Activated T-helper 17 cell treated with anti-CD3 and anti-CD28 coated beads, Interleukin-2, amount 50 U/mL, for 72 hours (primary cell): ENCODE measurements at places on chromosomes 1 and 21. TPM values are rescaled to one million over a fixed set of nuclear protein-coding genes. Genes with fewer than 3 reads are reported as not detected.

- no peak for ATAC-seq
These were observed 110.0 kb downstream of the RGL1 start for GRCh38 chr1:183914891-183915290.

GRCh38 chr21:43911935-43912487 lies 47.0 kb downstream of the AGPAT3 start:
- ATAC-seq = no peak

DNA sequence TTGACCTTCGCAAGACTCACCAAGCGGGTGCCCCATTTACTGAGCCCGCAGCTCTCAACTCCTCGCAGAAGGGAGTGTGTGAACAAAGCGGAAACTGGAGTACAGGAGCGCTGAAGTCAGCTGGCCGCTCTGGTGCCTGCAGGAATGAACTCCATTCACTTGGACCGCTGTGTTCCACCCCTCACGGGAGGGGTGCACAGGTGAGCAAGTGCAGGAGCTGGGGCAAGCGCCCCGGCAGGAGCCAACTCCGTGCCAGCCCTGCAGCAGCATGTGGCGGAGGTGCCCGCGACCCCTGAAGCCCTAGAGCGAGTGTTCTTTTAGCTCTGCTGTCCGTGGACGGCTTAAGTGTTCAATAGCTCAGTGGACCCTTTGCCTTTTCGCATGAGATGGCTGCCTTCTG lies 471.6 kb upstream of the ADGRL4 start:
- no peak for ATAC-seq

- no peak for ATAC-seq
These were observed 48.4 kb downstream of the TIAM1 start for GRCh38 chr21:31295676-31296075.

DNA sequence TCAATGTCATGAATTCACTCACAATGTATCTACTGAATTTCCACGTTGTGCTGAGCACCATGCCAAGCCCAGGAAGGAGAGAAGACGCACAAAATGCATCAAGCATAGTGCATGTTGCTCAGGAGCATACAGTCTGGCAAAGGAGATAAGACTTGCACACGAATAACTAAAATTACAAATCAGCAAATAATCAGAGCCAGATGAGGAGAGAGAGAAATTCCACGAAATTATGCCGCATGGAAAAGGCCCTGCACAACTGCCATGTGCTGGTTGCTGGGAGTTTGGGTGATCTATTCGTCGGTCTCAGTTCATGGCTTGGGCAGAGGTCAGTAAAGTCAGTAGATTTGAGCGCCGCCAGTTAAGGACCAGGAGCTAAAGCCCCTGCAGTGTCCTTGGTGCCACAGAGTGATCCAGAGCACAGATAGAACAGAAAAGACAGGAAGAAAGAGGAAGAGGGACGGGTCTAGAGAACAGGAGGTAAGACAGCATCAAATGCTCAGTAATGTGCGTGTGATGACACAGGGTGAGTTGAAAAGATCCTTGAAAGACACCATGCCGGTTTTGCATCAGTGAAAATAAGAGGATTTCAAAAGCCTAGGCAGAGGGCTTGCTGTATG lies 55.1 kb upstream of the ZNF281 start:
- no peak for ATAC-seq

DNA sequence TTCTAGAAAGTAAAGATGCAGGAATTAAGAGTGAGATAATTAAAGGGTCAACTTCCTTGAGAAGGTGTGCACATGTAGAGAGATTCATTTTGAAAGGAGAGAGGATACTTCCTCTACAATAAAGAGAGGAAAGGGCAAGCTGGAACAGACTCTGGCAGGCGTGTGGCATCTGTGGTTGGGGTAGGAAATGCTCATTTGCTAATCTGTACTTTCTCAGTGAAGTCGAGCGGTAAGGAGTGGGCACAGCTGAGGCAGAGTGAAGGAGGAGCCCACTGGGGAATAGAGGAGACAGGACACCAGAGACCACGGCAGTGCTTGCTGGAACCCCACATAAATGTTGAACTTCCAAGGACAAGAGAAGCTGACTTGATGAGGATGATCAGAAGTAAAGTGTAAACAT lies 49.1 kb downstream of the PCSK9 start:
- no peak for ATAC-seq

DNA sequence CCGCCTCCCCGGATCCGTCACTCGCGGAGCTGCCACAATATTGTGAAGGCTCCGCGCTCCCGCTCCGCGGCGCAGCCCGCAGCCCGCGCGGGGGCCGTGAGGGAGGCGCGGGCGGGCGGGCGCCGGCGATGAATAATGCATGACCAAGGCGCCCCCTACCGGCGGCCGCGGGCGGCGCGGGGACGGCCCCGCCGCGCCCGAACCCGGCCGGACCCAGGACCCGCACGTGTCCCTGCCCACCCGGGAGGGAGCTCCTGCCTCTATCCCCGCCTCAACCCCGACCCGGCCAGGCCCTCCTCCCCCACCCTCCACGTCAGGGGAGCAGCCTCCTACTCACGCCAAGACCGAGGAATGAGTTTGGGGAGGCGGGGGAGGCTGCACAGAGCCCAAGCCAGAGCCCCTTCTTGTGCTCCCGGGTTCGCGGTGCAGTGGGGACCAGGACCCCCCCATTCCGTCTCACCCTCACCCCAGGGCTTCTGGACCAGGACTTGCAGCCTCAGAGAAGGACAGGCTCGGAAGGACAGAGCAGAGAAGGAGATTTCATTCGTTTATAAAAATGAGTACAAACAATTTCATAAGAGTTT lies 70.8 kb upstream of the CASZ1 start:
- ATAC-seq = peak; percentile 79

- no peak for ATAC-seq
These were observed 13.9 kb upstream of the CD53 start for GRCh38 chr1:110859062-110859461.

DNA sequence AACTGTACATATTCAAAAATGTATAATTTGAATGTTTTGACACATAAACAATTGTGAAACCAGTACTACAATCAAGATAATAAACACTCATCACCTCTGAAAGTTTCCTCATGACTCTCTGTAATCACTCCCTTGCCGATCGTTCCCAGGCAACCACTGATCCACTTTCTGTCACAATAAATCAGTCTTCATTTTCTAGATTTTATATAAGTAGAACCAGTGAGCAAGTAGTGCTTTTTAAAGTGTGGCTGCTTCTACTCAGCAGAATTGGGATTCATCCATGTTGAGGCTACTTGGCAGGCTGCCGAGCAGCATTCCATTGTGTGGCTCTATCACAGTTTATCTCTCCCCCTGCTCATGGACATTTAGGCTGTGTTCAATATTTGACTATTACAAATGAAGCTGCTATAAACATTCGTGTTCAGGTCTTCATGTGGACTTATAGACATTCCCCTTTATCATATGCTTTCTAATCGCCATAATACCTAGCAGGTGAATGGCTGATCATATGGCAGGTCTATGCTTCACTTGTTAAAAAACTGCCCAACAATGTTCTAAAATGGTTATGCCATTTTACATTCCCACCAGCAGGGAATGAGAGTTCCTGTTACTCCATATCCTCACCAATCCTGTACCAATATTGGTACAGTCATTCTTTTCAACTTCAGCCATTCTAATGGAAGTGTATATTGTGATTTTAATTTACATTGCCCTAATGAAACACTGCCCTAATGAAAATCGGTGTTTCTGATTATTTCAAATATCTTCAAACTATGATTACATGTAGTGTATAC lies 20.5 kb downstream of the TEX38 start:
- ATAC-seq = no peak

GRCh38 chr21:45256021-45256911 lies 31.4 kb downstream of the POFUT2 start:
- peak; percentile 31 for ATAC-seq

Gene ESPN
- total RNA-seq = 3.5 TPM

Gene CRYBG2
- 0.37 TPM for total RNA-seq

Gene CA6
- 0.78 TPM for total RNA-seq

Gene ORC1
- total RNA-seq = 38.6 TPM

Gene TAS1R1
- not detected for total RNA-seq

Gene TDRD10
- not detected for total RNA-seq

Gene CHIT1
- total RNA-seq = 2.8 TPM

Gene PEX11B
- 23.6 TPM for total RNA-seq
